ENCODE measurements at places on chromosomes 4 and X.

- no peak for DNase-seq
Measured at GRCh38 chrX:18194688-18195087, 26.0 kb downstream of the BEND2 start.

GRCh38 chr4:22427675-22428074 lies 88.2 kb downstream of the ADGRA3 start:
- DNase-seq, result no peak

DNA sequence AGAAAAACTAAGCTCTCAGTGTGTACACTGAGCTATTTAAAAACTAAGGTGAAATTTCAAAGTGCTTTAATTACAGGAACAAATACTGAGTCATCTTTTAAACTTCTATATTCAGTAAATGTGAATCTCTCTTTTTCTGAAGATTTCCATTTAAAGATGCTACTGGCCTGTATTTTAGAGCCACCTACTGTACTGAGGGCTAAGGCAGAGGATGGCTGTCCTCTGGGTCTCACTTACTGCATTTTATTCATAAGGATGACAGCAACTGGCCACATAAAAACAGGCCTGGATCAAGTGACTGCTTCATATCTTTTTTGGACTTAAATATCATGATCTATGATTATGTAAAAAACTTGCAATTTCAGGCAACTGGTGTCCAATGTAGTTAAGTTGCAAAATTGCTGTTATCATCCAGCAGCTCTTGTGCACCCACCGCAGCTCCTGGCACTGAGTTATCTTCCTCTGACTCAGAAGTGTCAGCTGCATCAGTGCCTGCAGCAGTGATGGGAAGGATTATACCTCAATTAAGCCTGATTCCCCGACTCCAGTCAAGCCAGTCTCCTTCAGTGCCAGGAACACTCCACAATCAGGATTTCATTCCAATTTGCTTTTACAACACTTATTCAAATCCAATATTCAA lies 1073.7 kb downstream of the PDHA2 start:
- DNase-seq, result peak; percentile 24

DNA sequence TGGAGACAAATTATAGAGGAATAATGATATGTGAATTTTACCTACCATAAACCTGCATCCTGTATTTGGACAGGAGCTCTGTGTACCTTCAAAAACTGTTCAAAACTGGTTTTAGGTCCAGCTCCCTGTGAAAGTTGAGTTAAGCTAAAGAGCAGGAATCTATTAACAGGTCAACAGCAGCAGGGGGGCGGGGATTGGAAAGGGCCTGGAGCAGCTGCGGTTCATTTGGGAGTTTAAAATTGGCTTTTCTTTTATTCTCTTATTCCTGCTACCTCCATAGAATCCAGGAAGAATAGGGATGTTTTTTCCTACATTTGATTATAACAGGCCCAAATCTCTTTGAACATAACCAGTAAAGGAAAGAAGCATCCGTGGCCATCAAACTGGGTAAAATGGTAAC lies 23.8 kb downstream of the SHROOM3 start:
- no peak for DNase-seq

- DNase-seq, result no peak
Measured at GRCh38 chr4:132195176-132195575, 953.9 kb upstream of the PCDH10 start.

- no peak for DNase-seq
Measured at GRCh38 chr4:17797808-17798207, 12.7 kb downstream of the DCAF16 start.

DNA sequence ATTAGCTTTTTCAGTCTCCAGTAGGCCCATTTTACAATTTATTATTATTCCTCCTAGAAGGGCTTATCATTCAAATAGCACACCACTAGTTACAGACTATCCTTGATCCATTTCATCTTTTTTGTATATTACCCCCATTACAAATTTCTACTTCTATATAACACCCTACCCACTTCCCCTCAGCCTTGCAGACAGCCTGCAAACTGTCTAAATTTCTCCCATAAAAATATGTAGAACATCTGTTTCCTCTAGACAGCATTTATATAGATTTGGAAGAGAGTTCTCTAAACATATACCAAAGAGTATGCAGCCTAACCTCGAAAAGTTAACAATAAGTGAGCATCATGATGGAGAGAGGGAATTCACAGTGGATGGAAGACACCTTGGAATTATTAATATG lies 30.8 kb downstream of the COMMD8 start:
- no peak for DNase-seq

GRCh38 chr4:57373991-57374390 lies 263.8 kb upstream of the IGFBP7 start:
- no peak for DNase-seq

GRCh38 chr4:15202481-15202880 lies 200.2 kb downstream of the CPEB2 start:
- no peak for DNase-seq

- no peak for DNase-seq
Measured at GRCh38 chrX:113726898-113727297, 857.0 kb upstream of the HTR2C start.

DNA sequence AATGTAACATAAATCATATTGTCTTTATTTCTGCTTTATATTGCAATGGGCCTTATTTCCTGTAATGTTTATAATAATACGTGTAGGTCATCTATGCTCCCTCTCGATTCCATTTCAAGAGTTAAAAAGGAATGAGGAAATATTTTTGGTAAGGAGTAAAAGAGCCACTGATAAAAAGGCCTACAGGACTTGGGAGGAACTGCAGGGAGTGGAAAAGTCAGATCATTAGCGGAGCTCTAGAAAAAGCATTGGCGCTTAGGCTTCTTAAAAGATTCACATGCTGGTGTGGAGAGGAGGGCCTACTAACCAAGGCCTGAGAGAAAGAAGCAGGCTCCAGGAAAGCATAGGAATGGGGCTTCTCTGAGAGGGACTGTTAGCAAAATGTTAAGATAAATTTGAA lies 82.9 kb upstream of the PNPLA4 start:
- no peak for DNase-seq

GRCh38 chr4:39539089-39539611 lies 11.9 kb upstream of the UGDH start:
- DNase-seq, result no peak

DNA sequence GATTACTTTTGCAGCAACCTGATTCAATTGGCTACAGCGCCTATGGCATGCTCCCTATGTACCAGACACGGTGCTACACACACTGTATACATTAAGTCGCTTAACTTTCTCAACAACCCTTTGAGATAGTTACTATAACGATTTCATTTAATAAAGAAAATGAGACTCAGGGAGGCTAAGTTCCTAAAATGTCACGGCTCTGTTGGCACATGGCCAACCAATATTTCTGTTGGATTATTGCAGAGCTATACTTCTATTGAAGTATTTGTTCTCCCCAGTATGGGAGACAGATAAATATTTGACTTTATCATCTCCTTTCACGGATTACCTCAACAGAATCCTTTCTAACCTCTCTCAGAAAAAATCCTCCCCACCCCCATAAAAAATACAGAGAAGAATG lies 25.3 kb downstream of the CLNK start:
- no peak for DNase-seq

- DNase-seq, result no peak
Measured at GRCh38 chr4:35124106-35124505, 1120.2 kb downstream of the ARAP2 start.

- no peak for DNase-seq
Measured at GRCh38 chr4:78018271-78019049, 38.7 kb upstream of the FRAS1 start.

DNA sequence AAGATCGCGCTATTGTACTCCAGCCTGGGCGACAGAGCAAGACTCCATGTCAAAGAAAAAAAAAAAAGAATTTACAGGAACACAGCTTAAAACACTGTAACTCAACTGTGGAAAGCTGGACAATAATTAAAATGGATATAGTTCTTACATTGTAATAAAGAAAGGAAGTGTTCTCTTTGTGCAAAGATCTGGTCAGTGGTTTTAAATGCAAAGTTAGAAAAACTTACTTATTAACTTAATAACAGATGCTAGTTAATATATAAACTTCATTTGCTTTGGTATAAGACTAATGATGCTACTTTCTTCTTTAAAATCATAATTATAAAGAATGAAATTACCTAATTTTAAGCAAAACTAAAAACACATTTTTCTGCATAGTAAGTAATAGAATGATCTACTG lies 2024.1 kb upstream of the TENM3 start:
- no peak for DNase-seq

- DNase-seq, result no peak
Measured at GRCh38 chr4:955161-955921, 18.0 kb downstream of the DGKQ start.

DNA sequence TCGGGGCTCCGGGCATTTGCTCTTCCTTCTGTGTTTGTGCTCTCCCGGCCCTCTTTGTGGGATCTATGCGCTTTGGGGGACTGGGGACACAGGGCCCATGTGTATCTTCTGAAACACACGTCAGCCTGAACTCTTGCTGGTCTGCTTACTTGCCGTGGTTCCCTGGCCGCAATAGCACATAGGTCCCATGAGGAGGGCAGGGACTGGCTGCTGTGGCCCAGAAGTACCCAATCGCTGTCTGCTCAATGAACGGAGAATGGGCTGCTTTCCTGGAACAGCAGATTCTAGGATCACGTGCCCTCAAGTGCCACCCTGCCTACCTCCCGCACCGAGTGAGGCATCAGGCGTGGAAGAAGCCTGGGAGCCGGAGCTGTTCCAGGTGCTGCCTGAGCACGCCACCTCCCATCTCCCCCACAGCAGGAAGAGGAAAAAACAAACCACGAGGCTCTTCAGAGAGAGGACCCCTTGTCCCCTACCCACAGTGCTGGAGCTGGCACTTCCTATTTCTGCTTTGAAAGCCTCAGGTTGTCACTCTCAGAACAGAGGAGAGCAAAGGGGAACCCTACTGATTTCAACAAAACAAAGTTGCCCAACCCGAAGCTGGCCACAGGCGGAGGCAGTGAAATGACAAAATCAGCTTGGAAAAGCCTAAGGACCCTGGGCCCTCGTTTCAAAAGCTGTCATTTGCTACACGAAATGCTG lies 3.8 kb downstream of the G6PD start:
- DNase-seq, result no peak

- DNase-seq, result peak; percentile 47
Measured at GRCh38 chr4:74675673-74676279, 118.5 kb downstream of the BTC start.
